Activated naive CD8-positive, alpha-beta T cell treated with anti-CD3 and anti-CD28 coated beads, Interleukin-2, amount 10 ng/mL, durations not matched to agents 7 days and 5 days (primary cell): ENCODE measurements at places on chromosomes 4 and X.
A peak's percentile ranks its signal among the peaks of the same experiment; 100 is the strongest.

DNA sequence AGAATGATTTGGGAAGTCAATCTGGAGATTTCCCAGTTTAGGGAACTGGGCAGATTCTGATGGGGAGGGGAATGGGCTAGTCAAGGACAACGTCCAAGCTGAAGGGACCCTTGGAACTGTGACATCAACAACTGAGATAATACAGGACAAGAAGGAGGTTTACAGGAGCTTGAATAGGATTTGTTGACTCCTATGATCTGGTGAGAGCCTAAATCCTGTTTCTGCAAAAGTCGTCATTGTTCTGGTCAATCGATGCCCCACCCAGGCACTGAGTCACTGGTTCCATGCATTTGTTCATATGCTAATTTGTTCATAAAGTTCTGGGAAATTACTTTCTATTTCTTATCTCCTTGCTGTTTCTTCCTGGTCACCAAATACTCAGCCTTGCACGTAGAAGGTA is 15.3 kb upstream of the PDGFRA start:
- no peak for DNase-seq

- DNase-seq: peak; percentile 74
Observed at GRCh38 chrX:49230500-49231232, 2.5 kb downstream of the CACNA1F start.

DNA sequence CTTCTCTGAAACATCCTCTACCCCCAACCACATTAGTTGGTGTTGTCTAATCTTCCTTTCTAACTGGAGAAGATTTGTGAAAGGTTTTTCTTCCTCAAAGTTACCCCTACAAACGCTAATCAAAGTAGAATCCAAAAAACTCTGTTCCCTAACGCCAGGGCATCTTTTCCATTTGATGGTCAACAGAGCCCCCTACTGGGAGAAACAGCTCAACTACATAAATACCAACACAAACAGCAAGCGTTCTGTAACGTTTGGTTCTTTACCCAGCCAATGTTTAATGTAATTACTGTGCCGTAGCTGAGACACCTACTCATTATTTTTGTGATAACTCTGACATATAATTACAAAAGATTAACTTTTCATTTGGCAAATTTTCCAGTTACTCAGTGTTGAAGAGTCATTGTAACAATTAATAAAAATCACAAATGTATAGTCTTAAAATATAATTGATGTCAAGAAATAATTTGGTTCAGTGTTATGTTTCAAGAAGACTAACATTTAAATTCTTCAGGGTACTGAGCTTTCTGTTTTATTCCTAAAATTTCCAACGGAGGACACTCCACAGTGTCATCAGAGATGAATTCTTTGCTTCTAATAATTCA is 94.9 kb upstream of the TBC1D9 start:
- DNase-seq: no peak

DNA sequence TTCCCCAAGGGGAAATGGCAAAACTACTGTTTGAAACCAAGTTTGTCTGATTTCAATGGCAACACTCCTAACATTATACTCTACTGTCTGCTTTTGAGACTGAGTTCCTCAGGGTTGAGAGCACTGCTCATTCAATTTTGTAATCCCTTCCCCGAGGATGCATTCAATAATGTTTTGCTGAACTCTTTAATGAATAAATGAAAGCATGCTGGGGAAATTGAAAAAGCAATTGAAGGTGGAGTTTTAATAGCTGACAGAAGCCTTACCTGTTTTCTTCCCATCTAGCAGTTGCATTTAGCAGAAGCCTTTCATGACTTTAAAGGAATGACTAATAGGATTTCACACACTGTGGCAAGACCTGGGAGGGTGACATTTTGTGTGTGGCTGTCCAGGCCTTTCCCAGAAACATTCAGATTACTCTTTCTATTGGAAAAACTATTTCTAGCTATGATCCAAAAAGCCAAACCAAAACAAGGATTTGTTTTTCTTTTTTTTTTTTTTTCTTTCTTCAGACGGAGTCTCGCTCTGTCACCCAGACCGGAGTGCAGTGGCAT is 45.1 kb downstream of the DTHD1 start:
- no peak for DNase-seq

DNA sequence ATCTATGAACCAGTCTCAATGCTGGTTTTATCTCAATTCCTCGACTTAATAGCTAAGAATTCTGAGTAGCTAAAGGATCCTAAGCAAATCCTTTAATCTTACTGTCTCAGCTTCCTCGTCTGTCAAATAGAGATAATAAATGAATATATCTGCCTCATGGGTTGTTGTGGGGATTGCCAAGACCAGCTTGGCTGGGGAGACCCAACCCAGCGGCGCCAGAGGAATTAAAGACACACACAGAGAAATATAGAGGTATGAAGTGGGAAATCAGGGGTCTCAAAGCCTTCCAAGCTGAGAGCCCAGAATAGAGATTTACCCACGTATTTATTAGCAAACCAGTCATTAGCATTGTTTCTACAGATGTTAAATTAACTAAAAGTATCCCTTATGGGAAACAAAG is 41.9 kb downstream of the SLC34A2 start:
- DNase-seq: no peak
